NCI-H2081 treated with DMSO at 0.1 percent for 48 hours (cell line): ENCODE measurements at places on chromosomes 3 and 15.

GRCh38 chr3:98584547-98584946, 8.9 kb downstream of the CPOX start:
- no peak for DNase-seq

DNA sequence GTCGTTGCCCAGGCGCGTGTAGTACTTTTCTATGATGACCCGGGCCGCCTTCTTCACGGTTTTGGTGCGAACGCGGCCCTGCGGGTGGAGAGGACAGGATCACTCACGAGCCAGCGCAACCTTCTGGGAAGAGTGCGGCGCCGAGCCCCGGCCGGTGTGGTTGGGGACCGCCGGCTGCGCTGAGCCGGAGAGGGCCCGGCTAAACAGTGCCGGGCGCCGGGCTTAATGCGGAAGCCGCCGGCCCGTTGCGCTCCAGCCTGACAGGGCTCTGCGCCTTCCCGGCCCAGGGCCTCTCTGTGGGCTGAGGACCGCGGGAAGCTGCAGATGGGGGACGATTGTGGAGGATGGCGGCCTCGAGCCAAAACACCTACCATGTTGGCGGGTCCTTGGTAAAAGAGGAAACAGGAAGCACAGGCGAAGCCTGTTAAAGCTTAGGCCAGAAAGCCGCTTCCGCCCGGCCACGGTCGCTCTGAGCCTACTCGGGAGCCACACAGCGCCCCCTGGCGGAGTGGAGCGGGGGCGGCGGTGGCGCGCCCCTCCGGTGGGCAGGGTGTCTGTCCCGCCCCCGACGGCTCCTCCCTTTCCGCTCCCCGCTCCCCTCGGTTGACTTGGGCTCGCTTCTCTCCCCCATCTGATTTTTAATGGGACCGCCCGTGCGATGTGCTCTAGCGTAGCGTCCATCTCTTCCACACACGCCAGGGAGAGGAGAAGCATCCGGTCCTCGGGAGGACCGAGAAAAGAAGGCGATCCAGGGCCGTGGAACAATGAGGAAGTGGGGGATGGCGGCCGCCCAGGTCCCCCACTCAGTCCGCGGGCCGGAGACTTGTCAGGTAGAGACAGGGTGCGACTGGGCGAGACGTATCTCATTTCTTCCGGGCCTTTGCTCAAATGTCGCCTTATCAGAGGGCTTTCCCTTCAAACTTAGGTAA, at the start of gene RPS17:
Gene RPS17 (minus strand): TSS at position 403 of the 929 bp plus-strand sequence. CDS start 29 bp downstream, at position 374.
- no peak for DNase-seq

GRCh38 chr15:83282776-83283137, 1.7 kb downstream of the BNC1 start:
- DNase-seq, result no peak

- DNase-seq, result no peak
These were observed 339.3 kb downstream of the THSD4 start for GRCh38 chr15:71454462-71454996.

DNA sequence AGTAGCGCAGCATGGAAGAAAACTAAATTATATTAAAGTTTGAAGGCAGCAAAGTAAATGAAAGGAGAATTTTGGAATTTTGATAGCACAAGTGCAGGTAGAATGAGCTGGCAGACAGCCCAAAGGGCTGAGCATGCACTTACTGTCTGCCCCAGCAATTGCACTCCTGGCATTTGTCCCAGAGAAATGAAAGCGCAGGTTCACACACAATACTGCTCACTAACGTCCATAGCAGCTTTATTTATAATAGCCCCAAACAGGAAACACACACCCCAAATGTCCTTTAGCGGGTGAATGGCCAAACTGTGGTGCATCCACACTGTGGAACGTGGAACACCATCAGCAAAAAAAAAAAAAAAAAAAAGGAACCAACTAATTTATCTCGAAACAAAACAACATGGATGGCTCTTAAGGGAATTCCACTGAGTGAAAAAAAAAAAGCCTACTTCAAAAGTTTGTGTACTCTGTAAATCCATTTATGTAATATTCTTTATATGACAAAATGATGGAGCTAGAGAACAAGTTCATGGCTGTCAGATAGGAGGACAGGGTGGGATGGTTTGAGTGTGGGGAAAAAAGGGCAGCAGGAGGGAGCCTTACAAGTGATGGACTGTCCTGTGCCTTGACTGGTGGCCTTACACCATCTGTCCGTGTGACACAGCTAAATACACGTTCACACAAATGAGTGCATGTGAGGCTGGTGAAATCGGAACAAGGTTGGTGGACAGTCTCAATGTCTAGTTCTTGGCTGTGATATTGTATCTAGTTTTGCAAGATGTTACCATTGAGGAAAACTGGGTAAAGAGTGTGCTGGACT, 6.0 kb upstream of the TM2D3 start:
- DNase-seq, result peak; percentile 54

- no peak for DNase-seq
These were observed 6.4 kb upstream of the ANKDD1A start for GRCh38 chr15:64905119-64905831.

GRCh38 chr15:98076021-98076816, 115.7 kb downstream of the ARRDC4 start:
- no peak for DNase-seq

GRCh38 chr15:80058851-80059785, at the start of gene ZFAND6:
TSS of gene ZFAND6 (plus strand) at chr15:80059676. CDS start at chr15:80120345, 60,669 bp downstream.
- peak; percentile 88 for DNase-seq

DNA sequence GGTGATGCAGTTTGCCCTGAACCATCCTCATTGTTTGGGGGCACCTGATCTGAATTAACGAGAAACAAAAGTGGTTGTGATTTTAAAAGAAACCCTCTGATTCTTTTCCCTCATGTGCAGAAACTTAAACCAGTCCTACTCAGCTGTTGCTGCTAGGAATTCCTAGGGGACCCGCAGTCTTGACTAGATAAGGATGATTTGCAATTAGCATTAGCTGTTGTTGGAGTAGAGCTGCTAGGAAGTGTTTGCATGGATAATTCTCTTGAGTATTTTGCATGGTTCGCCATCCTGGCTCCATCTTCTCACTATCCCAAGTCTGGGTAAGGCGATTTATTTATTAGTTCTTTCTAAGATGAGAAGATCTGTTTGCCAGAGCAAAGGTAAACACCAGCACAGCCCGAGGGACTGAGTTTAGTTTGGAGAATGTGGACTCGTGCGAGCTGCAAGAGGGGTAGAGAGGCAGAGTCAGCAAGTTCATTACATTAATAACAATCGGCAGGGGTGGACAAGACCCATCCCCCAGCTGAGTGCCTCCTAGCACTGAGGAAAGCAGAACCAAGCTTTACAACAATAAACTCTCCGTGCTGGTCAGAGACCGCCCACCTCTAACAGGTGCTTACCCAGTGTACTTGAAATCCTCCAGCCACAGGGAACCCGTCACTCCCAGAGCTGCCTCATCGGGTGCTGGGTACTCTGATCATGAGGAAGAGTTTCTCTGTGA, 4.1 kb downstream of the FGD5 start:
- DNase-seq, result no peak

GRCh38 chr3:63824309-63824708, 5.2 kb downstream of the C3orf49 start:
- DNase-seq, result no peak

GRCh38 chr3:182234881-182235280, 523.2 kb downstream of the SOX2 start:
- DNase-seq, result no peak

GRCh38 chr3:196360586-196360985, 22.4 kb upstream of the TM4SF19 start:
- no peak for DNase-seq

- DNase-seq, result no peak
These were observed 2.3 kb upstream of the TLR9 start for GRCh38 chr3:52227766-52228165.

GRCh38 chr15:62953021-62953420, 89.5 kb upstream of the TPM1 start:
- DNase-seq, result no peak

DNA sequence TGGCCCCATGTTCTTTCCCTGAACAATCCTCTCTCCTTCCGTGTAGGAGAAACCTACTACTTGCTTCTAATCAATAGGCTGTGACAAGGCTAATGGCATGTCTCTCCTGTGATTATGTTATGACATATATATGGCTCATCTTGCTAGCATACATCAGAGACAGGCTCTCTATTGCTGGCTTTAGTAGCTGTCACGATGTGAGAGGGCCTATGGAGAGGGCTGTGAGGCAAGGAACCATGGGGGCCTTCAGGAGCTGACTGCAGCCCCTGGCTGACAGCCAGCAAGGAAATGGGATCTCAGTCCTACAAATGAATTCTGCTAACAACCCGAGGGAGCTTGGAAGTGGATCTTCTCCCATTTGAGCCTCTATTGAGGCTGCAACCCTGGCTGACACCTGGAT, 96.3 kb downstream of the EOMES start:
- no peak for DNase-seq

- no peak for DNase-seq
These were observed 17.6 kb upstream of the RBP2 start for GRCh38 chr3:139493826-139494385.

DNA sequence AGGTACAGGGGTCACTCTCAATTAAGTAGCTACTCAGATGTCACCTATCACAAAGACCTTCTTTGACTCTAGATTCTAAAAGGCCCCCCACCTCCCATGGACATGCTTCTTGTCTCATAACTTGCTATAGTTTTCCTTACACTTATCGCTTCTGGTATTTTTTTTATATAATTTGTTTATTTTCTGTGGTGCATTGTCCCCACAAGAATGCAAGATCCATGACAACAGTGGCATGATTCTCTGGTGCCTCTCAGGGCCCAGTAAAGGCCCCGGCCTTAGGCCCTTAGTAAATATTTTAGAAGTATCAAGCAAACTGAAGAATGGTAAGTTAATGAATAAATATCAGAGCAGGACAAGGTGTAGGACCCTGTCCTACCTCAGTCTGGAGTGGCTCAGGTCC, 248.6 kb downstream of the CBLB start:
- no peak for DNase-seq

- DNase-seq, result no peak
These were observed 327.0 kb upstream of the RORA start for GRCh38 chr15:61556037-61556648.

- DNase-seq, result no peak
These were observed 107.5 kb upstream of the ARHGEF26 start for GRCh38 chr3:154013736-154014135.

GRCh38 chr3:55488398-55489055, 1.4 kb upstream of the WNT5A start:
- no peak for DNase-seq

DNA sequence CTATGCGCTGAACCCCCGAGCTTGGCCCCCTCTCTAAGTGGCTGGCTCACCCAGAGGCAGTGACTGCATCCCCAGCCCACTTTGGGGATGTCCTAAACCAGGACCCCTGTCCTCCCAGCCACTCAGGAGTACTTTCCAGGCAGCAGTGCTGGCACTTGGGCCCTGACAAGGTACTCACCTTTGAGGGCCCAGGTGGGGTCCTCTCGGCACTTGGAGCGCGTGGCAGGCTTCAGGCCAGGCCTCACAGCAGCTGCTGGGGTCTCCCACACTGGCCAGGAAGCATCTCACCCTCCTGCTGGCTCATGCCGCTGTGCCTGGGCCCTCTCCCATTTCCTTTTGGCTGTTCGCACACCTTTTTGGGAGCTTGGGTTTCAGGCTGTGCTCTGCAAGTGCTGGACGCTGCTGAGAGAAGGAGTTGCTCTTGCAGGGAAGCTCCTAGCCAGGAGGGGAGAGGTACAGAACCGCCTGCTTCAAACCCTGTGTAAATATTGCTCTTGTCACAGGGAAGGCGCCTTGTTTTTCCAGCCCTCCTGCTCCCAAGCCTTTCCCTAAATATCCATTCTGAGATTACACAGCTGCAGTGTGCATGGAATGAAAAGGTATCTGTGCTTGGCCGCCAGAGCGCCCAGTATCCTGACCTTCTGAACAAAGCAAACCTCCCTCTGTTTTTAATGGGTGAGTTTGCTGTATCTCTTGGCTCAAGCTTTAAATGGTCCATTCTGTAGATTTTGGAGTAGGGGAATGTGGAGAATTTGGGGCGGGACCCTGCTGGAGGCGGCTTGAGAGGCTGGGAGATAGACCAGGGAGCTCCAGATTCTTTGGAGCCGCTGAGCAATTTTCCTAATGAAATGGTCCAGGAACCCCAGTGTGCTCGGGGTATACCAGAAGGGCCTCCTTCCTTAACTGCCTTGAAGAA, 45.6 kb downstream of the DNASE1L3 start:
- no peak for DNase-seq

DNA sequence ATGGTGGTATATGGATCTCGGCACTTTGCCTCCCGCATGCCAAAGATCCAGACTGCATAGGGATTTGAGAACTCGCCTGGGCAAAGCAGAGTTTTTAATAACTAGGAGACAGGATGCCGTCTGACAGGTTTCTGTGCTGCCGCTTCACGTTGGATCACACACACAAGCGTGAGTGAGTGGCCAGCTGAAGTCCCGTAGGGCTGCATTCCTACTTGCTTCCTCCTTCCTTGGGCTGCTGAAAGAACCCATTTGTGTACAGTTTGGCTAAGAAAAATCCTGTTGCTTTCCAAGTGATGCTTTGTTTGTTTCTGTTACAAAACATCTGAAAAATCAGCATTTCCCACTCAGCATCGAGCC, 604.3 kb upstream of the CFAP20DC start:
- DNase-seq, result no peak

GRCh38 chr3:195696632-195697278, 24.0 kb upstream of the MUC20 start:
- DNase-seq, result no peak

GRCh38 chr3:134380249-134380648, 6.0 kb upstream of the AMOTL2 start:
- no peak for DNase-seq

DNA sequence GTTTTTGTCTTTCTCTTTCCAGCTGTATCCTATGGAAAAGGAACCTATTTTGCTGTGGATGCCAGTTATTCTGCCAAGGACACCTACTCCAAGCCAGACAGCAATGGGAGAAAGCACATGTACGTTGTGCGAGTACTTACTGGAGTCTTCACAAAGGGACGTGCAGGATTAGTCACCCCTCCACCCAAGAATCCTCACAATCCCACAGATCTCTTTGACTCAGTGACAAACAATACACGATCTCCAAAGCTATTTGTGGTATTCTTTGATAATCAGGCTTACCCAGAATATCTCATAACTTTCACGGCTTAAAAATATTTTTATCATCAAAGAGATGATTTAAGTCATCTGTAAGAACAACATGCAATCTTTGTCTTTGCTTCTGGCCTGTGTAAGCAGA, 44.9 kb upstream of the PARP14 start:
- no peak for DNase-seq

GRCh38 chr3:30221619-30222018, 384.8 kb upstream of the TGFBR2 start:
- no peak for DNase-seq

DNA sequence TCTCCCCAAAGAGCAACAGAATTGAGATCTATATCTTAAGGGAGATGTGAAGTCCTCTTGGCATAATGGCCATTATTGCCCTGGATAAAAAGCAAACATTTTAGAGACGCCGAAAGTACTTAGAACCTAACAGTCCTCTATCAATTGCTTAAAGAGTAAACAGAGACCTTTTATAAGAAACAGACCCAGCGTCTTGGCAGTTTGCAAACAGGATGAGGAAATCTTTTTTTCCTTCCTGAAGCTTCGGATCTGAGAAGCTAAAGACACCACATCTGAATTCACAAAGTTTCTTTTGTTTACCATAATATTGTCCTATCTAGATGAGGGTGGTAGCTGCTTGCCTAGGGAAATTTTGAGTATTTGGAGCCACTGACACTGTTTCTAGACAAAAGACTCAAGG, 59.9 kb upstream of the LIMD1 start:
- no peak for DNase-seq

GRCh38 chr15:81275711-81276392, 48.1 kb downstream of the STARD5 start:
- no peak for DNase-seq
